ENCODE measurements at places on chromosomes 5 and 9. TPM values are rescaled to one million over a fixed set of nuclear protein-coding genes. Genes with fewer than 3 reads are reported as not detected.
A peak's percentile ranks its signal among the peaks of the same experiment; 100 is the strongest.

CLIC3 gene
- 90.6 TPM for total RNA-seq

ACTL7A gene
- not detected for total RNA-seq

ARHGEF28 gene
- total RNA-seq = 14.4 TPM

DNA sequence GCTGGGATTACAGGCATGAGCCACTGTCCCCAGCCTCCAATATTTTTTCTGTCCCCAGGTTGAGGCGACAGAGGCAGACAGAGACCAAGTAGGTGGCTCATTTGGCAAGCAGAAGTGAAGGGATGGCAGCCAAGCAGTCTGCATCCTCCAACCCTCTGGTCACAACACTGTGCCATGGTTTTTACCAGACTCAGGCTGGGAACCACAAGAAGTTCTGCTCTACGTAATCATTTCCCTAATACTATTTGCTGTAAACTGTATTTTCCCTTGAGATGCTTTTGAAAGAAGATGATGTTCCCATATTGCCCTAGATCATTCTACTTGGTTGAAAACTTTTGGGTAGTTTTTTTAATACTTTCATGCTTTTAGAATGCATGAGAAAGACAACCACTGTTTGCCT lies 40.5 kb downstream of the PTTG1 start:
- no peaks in the 10 kb centered on the region for H3K36me3 ChIP-seq
- H3K4me3 ChIP-seq = no peak overlapping the region
- H3K27me3 ChIP-seq = no peaks in the 10 kb centered on the region
- peaks cover 5% of the 10 kb centered on the region for H3K4me1 ChIP-seq
- no peak overlapping the region for H3K27ac ChIP-seq

DNA sequence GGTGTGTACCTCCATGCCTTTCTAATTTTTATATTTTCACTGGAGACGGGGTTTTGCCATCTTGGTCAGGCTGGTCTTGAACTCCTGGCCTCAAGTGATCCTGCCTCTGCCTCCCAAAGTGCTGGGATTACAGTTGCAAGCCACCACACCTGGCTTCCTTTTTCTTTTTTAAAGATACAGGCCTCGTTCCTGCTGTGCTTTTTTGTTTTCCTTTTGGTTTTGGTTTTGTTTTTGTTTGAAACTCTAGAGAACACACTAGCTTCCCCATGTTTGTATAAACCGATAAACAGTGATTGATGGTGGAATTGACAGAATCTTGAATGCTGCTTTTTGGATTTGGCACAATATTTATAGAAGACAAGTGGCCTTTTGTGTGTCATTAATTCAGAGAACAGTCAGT lies 1603.4 kb downstream of the MAT2B start:
- H3K4me1 ChIP-seq = no peaks in the 10 kb centered on the region
- no peaks in the 10 kb centered on the region for H3K36me3 ChIP-seq
- no peak for DNase-seq
- no peak overlapping the region for H3K27ac ChIP-seq

DNA sequence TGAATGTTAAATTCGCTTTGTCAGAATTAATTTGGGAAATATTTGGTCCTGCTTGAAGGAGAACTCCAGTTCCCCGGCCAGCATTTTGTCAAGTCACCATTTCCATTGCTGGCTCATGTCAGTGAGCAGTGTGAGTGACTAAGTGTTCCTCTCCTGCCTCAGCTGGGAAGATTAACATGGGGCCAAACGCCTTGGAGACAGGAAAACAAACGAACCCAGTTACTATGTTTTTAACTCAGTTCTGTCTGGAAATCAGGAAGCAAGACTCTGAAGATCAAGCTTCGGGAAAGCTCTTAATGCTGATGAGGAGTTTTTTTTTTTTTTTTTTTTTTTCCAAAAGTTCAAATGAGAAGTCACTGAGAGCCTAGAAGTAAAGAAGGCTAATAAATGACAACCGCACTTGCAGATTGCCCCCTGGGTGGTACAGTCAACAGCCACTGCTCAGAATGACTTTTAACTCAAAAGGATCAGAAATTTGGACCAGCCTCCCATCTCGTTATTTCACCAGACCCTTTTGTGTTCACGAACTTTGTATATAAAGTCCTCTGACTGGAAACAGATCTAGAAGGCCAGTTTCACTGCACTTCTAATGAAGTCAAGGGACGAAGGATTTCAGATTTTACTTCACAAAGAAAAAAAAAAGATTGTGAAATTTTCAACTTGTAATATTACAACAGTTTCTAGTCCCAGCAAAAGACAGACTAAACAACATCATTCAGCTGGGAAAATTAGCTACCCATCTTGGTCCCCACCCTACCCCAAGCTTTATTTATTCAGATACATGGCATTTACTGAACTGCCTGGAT lies 121.3 kb downstream of the LHFPL2 start:
- peak overlapping the region; percentile 62 for H3K27ac ChIP-seq
- H3K4me3 ChIP-seq = no peak overlapping the region
- H3K27me3 ChIP-seq = no peaks in the 10 kb centered on the region
- H3K36me3 ChIP-seq = no peaks in the 10 kb centered on the region

Data from upper lobe of left lung (tissue), 6 donors.